SJCRH30 (cell line): ENCODE measurements at places on chromosomes 7 and 10.

DNA sequence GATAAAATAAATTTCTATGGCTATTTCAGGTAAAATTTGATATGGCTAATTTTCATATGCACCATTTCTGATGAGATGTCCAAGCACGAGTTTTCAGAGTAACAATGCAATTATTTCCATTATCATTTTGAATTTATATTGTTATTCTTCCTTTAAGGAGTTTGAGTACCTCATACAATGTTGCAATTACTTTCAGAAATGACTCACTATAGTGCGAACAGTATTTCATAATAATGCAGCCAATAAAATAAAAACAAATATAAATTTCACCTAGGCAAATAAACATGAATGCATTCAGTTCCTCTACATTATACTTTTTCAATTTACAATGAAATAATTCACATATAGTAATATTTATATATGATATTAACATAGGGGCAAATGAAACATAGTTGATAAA, 78.8 kb upstream of the LRRN3 start:
- no peak for DNase-seq

GRCh38 chr7:34837316-34837715, 179.3 kb downstream of the NPSR1 start:
- no peak for DNase-seq

GRCh38 chr10:108005627-108006026, 841.1 kb upstream of the SORCS1 start:
- DNase-seq: no peak

GRCh38 chr7:4751398-4751947, 23.9 kb upstream of the AP5Z1 start:
- DNase-seq: no peak

- no peak for DNase-seq
Observed at GRCh38 chr10:108445746-108446145, 1281.2 kb upstream of the SORCS1 start.

DNA sequence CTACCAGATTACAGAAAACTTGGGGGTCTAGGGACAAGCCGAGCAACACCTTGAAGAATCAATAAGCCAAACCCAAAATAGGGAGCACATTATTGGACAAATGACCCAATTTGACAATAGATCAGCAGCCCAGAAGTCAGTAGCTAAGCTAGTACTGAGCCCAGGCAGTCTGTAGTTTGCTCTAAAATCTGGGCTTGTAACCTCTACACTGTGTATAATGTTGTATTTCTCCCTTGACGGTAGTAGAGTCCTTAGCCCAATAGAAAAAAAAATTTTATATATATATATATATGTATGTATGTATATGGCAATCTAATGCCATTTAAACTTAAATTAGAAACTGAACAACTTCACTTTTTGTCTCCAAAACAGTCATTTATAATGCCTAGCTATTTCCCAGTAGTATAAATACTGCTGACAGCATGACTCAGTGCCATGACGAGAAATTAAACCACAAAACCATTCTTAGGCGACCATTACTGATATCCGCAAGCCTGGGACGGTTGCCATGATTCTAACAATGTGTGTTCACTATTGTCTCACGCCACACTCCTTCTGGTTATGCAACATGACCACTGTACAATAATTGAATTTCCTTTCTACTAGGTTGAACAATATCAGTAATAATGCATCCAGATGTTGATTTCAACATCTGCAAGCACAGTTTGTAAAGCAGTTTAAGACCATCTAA, 110.5 kb downstream of the IPMK start:
- DNase-seq: peak; percentile 42

DNA sequence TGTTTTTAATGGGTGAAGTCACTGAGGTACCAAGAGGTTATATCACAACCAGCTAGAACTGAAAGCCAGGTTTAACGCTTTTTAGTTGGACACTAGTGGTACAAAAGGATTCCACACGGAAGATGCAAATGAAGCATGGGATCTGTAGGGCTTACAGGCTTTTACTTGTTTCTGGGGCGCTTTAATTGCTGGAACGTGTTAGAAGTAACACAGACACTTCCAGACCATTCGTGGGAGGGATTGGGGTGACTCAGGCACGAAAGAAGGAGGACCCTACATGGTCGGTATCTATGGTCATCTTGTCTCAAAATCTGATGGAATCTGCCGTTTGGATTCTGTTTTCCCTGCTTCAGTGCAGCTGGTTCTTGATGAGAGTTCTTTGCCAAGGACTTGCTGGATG, 1.0 kb downstream of the YKT6 start:
- no peak for DNase-seq

DNA sequence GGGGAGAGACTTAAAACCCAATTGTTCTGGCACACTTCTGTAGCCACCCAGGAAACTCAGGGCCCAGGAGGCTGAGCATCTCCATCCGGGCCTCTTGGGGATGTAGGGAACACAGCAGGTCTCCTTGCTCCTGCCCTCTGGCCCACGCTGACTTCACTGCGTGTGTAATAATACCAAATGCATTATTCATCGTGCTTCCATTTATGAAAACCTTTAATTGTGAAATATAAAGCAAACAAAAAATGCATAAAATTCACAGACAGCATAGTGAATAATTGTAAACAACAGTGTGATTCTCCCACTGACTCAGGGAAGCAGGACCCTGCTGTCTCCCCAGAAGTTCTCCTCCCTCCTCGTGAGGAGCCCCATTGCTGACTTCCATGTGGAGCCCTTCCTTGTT, 70.3 kb upstream of the SHH start:
- no peak for DNase-seq

DNA sequence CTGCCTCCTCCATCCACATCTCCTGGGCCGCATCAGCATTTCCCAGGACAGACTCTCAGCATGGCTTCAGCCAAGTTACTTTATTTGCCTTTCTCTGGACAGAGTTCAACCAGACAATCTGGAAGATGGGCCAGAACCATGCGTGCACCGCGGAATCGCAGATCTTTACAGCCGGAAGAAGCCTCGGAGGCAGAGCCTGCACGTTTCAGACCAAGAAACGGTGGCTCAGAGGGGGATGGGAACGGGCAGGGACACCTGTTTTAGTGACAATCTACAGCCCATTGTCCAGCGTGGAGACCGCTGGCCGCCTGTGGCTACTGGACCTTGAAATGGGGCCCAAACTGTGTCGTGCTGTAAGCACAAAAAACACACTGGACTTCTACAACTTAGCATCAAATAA, 3.5 kb downstream of the VIPR2 start:
- no peak for DNase-seq

DNA sequence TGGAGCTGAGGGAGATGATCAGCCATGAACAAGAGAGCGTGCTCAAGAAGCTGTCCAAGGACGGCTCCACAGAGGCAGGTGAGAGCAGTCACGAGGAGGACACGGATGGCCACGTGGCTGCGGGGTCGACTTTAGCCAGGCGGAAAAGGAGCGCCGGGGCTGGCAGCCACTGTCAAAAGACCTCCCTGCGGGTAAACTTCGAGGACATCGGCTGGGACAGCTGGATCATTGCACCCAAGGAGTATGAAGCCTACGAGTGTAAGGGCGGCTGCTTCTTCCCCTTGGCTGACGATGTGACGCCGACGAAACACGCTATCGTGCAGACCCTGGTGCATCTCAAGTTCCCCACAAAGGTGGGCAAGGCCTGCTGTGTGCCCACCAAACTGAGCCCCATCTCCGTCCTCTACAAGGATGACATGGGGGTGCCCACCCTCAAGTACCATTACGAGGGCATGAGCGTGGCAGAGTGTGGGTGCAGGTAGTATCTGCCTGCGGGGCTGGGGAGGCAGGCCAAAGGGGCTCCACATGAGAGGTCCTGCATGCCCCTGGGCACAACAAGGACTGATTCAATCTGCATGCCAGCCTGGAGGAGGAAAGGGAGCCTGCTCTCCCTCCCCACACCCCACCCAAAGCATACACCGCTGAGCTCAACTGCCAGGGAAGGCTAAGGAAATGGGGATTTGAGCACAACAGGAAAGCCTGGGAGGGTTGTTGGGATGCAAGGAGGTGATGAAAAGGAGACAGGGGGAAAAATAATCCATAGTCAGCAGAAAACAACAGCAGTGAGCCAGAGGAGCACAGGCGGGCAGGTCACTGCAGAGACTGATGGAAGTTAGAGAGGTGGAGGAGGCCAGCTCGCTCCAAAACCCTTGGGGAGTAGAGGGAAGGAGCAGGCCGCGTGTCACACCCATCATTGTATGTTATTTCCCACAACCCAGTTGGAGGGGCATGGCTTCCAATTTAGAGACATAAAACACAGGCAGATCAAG, 3.3 kb downstream of the GDF2 start:
- no peak for DNase-seq

GRCh38 chr10:63630931-63631680, 109.9 kb downstream of the REEP3 start:
- no peak for DNase-seq

- no peak for DNase-seq
Observed at GRCh38 chr7:114598946-114599345, 184.3 kb downstream of the FOXP2 start.

- DNase-seq: no peak
Observed at GRCh38 chr7:115363916-115364315, 442.0 kb downstream of the MDFIC start.

DNA sequence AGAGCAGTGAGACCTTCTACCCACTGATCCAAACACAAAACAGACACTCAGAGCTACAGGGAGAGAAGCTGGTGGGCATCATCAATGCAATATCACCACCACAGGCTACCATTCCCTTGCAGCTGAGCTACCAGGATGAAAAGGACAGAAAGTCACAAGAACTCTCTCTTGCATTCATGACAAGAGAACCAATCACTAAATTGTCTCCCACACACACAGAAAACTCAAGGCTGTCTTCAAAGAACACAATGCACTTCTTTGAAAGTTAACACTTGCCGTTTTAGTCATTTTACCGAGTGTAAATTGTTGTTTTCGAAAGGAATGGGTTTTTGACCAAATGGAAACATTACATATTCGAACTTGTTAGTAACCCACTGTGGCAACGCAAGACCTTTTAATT, 626.6 kb downstream of the SORCS1 start:
- no peak for DNase-seq

DNA sequence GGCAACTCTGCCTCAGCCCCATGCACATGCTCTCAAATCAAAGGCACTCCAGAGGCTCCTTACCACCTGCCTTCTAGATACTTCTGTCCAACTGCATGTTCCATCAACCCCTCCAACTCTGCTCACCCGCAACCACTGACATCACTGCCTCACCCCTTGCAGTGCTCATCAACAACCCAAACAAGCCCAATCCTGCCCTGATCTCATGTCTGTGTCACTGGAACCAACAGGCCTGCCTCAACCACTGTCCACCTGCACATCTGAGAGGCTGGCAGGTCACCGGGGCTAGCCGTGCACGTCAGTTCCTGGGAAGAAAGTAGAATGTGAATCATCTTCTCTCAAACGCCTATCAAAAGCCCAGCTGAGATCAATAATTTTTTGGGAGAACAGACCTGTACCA, 33.3 kb downstream of the CTBP2 start:
- no peak for DNase-seq

GRCh38 chr7:4071370-4072058, 610.6 kb upstream of the FOXK1 start:
- no peak for DNase-seq

- no peak for DNase-seq
Observed at GRCh38 chr10:92103376-92104090, 180.0 kb downstream of the BTAF1 start.

DNA sequence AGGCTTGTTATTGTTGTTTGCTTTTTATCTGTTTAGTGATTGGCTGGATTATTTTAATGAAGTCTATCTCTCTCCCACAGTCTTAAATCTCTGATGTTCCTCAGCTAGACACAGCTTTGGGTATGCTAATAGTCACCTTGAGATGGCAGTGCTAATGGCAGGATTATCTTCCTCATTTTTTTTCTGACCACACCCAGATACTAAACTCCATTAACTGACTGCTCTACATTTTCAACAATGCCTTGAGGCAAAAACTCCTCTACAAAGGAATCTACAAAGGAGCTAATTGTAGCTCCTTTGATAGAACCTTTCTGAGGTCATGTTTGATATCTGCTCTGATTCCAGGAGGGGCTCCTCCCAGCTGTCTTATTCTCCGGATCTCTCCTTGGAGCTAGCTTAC, 122.6 kb downstream of the HBP1 start:
- no peak for DNase-seq

DNA sequence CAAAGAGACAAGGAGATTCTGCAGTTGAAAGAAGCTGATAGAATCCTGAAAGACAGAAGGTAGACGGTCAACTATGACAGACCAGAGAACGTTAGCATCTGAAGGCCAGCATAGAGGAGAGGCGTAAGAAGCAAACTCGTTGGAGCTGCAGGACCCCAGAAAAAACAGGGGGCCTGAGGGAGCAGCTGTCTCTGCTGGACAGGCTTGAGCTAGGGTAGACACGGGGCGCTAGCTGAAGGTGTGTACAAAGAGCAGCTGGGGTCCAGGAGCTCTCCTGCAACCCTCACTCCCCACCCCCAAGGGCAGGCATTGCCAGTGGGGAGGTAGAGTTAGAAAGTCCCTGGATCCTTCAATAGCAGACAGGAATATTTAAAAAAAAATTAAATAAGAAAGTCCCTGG, 14.6 kb upstream of the GDI2 start:
- no peak for DNase-seq
